ENCODE measurements at places on chromosomes 6 and 20.

DNA sequence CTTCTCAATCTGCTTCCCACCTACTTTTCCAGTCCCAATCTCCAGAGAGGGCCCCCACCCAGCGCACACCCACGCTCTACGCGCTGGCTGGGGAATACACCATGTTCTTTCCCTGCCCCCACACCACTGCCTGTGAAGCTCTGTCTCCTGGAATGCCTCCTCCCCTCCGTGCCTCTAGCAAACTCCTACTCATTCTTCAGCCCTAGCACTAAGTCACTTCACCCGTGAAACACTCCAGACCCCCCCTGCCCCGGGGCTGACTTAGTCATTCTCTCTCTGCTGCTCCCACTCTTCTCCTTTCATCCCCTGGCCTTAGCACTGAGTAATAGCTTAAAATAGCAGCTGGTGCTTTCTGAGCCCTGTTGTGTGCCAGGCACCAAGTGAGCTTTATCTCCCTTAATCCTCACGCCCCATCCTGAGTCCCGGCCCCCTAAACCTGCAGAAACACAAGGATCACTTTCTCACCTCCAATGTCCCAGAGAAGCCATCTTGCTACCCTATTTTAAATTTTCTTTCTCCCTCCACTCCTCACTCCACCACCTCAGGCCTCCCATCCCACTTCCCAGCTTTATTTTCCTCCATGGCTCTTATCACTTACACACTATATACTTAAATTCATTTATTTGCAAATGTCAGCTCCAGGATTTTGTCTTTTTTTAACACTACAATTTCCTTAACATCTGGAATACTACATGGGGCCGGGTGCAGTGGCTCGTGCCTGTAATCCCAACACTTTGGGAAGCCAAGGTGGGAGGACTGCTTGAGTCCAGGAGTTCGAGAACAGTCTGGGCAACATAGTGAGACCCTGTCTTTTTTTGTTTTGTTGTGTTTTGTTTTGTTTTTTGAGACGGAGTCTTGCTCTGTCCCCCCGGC lies 6.3 kb upstream of the PARD6B start:
- DNase-seq: peak; percentile 94

DNA sequence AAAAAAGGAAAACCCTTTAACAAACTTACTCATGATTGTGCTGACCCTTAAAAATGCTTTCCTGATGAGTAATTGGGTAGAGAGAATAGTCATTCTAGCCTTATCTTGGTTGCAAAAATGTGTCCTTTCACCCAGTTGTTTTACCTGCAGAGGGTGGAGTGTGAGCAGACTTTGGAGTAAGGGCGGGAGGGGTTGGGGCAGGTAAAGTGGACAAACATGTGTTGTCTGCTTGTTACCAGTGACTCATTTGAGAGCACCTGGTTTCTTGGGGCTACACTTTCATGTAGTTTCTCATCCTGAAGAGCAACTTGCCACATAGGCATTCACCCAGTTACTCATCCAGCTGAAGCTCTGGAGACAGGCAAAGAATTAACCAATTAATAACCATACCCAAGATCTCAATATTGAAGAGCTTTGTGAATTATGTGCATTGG lies 121.1 kb downstream of the TNFRSF21 start:
- DNase-seq: peak; percentile 55

DNA sequence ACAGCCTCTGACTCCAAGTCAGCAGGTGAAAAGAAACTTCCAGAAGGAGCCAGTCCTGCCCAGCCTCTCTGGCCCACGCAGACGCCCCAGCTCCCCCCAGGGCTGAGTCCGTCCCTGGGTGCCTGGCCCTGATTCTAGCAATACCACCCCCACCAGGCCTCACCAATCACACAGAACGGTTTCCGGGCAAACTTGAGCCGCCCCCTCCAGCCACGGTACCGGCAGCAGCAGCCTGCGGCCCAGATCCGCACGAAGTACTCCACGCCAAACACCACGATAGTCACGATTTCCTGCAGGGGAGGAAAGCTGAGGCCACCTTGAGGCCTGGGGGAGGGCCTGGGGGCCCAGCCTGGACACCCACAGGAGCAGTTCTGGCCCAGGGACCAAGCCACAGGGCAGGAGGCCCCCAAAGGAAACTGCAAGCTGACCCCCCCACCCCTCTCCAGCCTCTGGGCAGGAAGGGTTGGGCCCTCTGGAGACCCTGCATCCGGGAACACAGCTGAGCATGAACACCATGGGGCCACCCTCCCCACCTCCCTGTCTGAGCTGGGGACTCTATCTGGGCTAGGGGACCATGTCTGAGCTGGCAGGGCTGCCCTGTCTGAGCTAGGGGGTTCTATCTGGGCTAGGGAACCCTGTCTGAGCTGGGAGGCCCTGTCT lies 27.2 kb downstream of the KCNQ2 start:
- no peak for DNase-seq

DNA sequence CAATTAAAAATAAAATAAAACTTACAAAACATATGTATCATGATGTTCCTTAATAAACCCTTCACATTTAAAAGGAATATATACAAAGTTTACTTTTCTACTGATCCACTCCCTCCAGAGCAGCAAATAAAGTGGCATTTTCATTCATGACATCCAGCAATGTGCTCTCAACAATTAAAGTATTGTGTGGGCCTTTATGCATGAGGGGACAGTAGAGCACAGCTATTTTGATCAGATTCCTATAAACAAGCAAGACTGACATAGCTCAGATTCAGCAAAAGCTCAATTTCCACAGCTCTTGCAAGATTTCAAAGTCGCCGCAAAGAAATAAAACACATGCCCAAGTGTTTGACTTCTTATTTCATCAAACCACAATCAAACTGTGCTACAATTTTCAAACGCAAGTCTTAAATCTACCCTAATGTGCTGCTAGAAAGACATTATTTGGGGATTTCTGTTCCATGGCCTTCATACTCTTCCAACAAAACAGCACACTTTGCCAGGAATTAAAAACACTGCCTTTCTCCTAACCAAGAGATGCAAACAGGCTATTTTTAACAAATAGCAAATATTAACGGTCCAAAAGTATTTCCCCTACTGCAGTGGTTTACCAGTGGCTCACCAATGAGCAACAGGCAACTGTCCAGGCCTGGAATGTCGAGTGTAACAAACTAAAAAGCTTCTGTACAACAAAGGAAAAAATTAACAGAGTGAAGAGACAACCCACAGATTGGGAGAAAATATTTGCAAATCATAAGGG lies 52.3 kb downstream of the MBOAT1 start:
- DNase-seq: peak; percentile 30

DNA sequence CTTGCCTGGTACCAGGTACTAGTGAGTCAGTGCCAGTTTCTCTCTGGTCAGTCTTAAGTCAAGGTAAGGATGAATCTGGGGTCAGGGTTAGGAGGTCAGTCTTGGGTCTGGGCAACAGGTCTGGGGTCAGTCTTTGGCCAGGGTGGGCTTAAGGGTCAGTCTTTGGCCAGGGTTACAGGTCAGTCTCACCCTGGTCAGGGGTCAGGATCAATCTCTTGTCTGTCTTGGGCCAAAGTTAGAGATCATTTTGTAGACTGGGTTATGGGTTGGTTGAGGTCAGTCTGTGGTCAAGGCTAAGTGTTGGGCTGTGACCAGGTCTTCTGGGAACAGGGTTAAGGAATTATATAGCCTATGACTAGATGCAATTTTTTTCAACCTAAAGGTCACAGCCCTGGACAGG lies 12.8 kb upstream of the CAPN11 start:
- DNase-seq: no peak

GRCh38 chr6:21922086-21922485 lies 328.5 kb downstream of the SOX4 start:
- DNase-seq: peak; percentile 70

- DNase-seq: no peak
Measured at GRCh38 chr20:39133201-39133600, 171.1 kb downstream of the DHX35 start.
